A549 treated with DMSO at 1 μM for 4 hours (cell line): ENCODE measurements at places on chromosomes 2 and 18. TPM values are rescaled to one million over a fixed set of nuclear protein-coding genes. Genes with fewer than 3 reads are reported as not detected.

The LYG2 gene
- not detected in 5 replicates for total RNA-seq

The NTSR2 gene
- not detected in 5 replicates for total RNA-seq

The MAP3K2 gene
- total RNA-seq, result 17.1 to 32.0 TPM (median 27.2 TPM) in 5 replicates

The BCL11A gene
- 0.03 to 0.14 TPM (median 0.04 TPM) in 4 of 5 replicates, not detected in the other for total RNA-seq

The CRYGD gene
- total RNA-seq, result not detected in 5 replicates

The CPO gene
- 0.09 to 0.19 TPM (median 0.17 TPM) in 3 of 5 replicates, not detected in the others for total RNA-seq

The PKDCC gene
- 24.5 to 32.9 TPM (median 29.4 TPM) in 5 replicates for total RNA-seq

The SPHKAP gene
- not detected in 5 replicates for total RNA-seq

The GREB1 gene
- total RNA-seq, result 2.4 to 3.7 TPM (median 3.2 TPM) in 5 replicates

The ABCG8 gene
- not detected in 5 replicates for total RNA-seq

The IL1RL1 gene
- 0.84 to 1.6 TPM (median 1.1 TPM) in 5 replicates for total RNA-seq

The MEP1B gene
- total RNA-seq, result 0.03 to 0.15 TPM (median 0.07 TPM) in 5 replicates

The ACVR1C gene
- total RNA-seq, result 0.01 to 0.07 TPM in 2 of 5 replicates, not detected in the others

The ITGB6 gene
- 0.56 to 1.8 TPM (median 1.0 TPM) in 5 replicates for total RNA-seq

The ANKRD62 gene
- total RNA-seq, result not detected in 5 replicates

The IL1R1 gene
- 19.9 to 34.5 TPM (median 28.6 TPM) in 5 replicates for total RNA-seq

The SPAST gene
- 12.4 to 20.6 TPM (median 18.0 TPM) in 5 replicates for total RNA-seq

The TRAK2 gene
- 12.0 to 17.1 TPM (median 14.2 TPM) in 5 replicates for total RNA-seq

The LOXHD1 gene
- not detected in 5 replicates for total RNA-seq

The NPAS2 gene
- 76.8 to 130 TPM (median 103 TPM) in 5 replicates for total RNA-seq

The PAIP2B gene
- 0.24 to 0.44 TPM (median 0.43 TPM) in 5 replicates for total RNA-seq

The ACVR1 gene
- 30.4 to 35.3 TPM (median 33.4 TPM) in 5 replicates for total RNA-seq

The MYL1 gene
- total RNA-seq, result not detected in 5 replicates

The CNTNAP5 gene
- total RNA-seq, result not detected in 5 replicates

The REEP1 gene
- 0.53 to 1.1 TPM (median 0.83 TPM) in 5 replicates for total RNA-seq

The VRK2 gene
- total RNA-seq, result 29.8 to 36.4 TPM (median 33.2 TPM) in 5 replicates

The TGFA gene
- 7.4 to 9.5 TPM (median 8.6 TPM) in 5 replicates for total RNA-seq

The CTAGE1 gene
- not detected in 5 replicates for total RNA-seq

The NT5DC4 gene
- total RNA-seq, result not detected in 5 replicates

The GKN2 gene
- 2.3 to 4.3 TPM (median 3.7 TPM) in 5 replicates for total RNA-seq

The C2orf15 gene
- total RNA-seq, result 0.41 to 0.61 TPM (median 0.52 TPM) in 5 replicates

The ELOA2 gene
- not detected in 5 replicates for total RNA-seq

The CRYGC gene
- total RNA-seq, result not detected in 5 replicates

The SETBP1 gene
- total RNA-seq, result 0.65 to 0.87 TPM (median 0.79 TPM) in 5 replicates

The SSB gene
- total RNA-seq, result 134 to 157 TPM (median 146 TPM) in 5 replicates

The APOB gene
- total RNA-seq, result not detected in 5 replicates

The GPR35 gene
- total RNA-seq, result 0.58 to 1.2 TPM (median 0.75 TPM) in 5 replicates

The PLCD4 gene
- 0.26 to 0.69 TPM (median 0.31 TPM) in 5 replicates for total RNA-seq

The CHRNG gene
- total RNA-seq, result not detected in 5 replicates

The CERKL gene
- total RNA-seq, result 0.30 to 0.40 TPM (median 0.34 TPM) in 5 replicates

The SALL3 gene
- not detected in 5 replicates for total RNA-seq

The CXCR1 gene
- total RNA-seq, result not detected in 5 replicates

The NMUR1 gene
- total RNA-seq, result 0.04 TPM in 1 of 5 replicates, not detected in the others

The STON1 gene
- total RNA-seq, result 0.24 to 0.46 TPM (median 0.38 TPM) in 5 replicates
